ENCODE measurements at places on chromosomes 7 and 10.
A peak's percentile ranks its signal among the peaks of the same experiment; 100 is the strongest.

DNA sequence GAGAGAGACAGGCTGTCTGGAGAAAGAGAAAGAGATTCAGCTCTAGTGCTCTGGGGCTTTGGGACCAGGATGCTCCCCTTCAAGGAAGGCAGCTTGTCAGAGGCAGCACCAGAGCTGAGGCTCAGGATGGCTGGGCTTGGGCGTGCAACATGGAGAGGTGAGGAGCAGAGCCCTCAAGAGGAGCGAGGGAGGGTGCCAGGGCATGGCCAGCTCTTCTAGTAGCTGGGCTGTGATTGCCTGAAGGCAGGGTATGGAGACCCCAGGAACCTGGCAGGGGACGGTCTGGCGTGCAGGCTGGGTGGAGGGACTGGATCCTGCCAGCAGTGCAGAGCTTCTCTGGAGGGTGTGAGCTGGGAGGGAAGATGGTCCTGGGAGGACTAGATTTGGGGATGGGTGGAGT, 40.2 kb downstream of the ANTXRL start:
- DNase-seq, result no peak

DNA sequence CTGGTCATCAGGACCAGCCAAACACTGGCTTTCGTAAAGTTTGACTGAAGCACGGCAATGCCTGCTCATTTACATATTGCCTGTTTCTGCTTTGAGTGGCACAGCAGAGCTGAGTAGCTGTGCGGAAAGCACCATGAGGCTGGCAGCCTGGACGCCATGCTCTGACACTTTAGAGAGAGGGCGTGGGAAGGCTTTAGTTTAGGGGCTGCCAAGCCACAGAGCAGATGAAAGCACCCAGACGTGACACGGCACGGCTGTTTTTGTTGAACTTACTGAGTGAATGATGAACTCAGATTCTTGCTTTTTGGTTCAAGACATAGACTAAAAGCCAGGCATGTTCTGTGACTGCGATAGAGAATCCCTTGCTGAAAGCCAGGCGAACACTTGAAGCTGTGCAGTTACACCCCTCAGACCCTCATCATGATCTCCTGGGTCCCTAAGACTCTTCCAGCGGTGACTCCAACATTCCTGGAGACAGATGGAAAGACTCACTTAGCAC, 182.1 kb downstream of the ZMYND11 start:
- peak; percentile 35 for DNase-seq

DNA sequence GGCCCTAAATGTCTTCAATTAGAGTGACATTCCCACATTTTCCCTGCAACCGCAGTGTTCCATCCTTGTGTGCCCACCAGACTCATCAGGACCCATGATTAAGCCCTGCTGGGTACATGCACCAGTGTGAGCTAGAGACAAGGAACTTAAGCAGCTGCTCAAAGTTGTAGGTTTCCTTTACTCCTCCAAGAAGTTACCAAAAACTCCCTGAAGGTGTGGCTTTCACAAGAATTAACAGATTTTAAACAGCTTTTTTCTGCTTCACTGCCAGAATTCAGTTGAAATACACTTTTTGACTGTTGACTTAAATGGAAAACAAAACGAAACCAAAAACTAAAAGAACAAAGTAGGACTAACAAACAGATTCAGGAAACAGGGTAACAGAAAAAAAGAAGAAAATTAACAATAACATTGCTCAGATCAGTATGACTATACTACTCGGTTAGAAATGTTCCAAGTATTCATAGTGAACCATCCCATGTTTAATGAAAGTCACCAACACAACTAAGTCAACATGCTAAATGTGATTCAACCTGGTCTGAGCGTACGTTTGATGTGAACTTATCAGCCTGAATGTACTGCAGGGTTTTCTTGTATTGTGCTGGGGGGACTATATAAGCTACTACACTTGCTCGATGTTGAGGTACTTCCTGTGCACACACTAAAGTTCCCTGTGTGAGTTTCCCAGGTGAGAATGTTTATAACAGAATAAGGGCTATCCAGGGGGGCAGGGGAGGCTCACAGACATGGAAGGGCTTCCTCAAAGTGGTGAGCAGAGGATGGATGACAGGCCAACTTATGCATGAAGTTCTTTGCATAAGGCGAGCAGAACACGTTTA, 22.2 kb downstream of the SLC37A3 start:
- DNase-seq, result no peak

GRCh38 chr10:133568287-133568614, 2.9 kb upstream of the SYCE1 start:
- no peak for DNase-seq

DNA sequence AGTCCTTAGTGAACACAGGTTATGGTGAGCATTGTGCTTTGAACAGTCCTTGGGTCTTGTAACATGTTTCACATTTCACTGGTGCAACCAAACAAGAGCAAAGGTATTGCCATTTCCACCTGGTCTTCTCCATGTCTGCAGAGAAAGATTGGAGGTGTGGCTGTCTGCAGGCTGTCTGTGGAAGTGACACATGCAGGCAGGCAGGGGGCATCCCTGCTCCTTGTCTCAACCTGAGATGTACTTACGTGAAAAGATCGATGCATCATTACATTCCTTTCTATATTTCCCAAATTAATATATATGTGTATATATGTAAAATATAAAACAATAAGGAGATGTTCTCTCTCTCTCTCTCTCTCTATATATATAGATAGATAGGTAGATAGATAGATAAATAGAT, 54.3 kb downstream of the LRRC18 start:
- DNase-seq, result no peak

- DNase-seq, result no peak
Measured at GRCh38 chr7:158819571-158820203, 9.6 kb downstream of the ESYT2 start.

DNA sequence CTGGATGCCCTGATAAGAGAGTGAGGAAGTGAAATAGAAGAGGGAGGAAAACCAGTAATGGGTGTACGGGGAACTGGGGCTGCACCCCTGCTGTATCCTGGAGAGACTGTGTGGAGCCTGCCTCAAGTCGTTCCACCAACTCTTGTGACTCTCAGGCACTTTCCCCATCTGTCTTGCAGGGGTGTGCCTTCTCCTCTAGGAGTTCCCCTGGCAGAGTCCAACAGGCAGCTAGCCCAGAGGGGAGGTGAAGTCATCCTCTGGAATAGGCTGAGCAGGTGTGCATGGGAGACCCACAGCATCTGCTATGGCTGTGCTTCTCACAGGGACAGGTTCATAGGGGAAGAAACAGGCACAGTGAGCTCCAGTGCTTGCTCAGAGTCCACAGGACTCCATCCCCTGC, 46.8 kb downstream of the WIPF3 start:
- DNase-seq, result no peak

DNA sequence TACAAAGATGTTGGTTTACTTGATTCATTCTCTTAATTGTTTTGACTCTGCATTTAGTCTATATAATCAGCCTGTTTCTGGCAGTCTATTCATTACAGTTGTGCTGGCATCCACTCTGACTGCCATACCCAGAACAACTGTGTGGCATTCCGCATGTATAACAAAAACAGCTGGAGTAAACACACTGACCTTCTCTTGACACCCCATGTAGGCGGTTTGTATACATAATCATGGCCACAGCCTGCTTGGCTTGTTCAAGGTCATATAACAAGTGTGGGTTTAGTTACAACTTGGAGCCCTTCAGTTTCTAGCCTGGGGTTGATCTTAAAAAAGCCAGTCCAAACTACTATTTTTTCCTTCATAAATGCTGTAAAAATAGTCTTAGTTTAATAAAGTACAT, 70.9 kb downstream of the MBL2 start:
- DNase-seq, result no peak

DNA sequence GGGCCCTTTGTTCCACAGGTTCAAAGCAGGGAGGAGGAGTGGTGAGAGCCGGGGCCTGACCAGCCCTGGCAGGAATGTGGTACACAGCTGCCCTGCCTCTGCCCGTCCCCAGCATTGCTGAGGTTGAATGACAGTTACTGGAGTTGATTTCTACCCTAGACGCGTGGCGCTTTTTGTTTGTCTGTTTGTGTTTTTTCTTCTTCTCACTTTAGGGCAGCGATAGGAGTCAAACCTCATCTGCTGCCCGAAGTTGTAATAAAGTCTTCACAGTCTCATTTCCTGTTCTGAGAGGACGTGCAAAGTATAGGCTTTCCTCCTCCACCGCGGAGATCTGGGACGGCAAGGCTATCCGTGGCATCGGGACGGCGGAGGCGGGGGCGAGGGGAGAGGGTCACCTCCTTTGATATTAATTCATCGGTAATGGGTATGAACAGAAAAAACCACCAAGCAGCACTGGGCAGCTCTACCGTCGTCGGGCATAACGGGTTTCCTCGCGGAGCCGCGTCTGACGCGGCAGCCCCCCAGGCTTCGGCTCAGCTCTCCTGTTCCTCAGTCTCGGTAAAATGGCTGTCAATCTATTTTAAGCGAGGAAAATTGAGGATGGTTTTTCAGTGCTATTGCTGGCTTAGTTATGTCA, 160.8 kb downstream of the LRMDA start:
- DNase-seq, result no peak

GRCh38 chr10:9796564-9796963, 1221.1 kb upstream of the CELF2 start:
- no peak for DNase-seq

GRCh38 chr7:129401228-129401966, 32.8 kb upstream of the STRIP2 start:
- DNase-seq, result no peak

GRCh38 chr7:70237831-70238575, 639.7 kb downstream of the AUTS2 start:
- no peak for DNase-seq

DNA sequence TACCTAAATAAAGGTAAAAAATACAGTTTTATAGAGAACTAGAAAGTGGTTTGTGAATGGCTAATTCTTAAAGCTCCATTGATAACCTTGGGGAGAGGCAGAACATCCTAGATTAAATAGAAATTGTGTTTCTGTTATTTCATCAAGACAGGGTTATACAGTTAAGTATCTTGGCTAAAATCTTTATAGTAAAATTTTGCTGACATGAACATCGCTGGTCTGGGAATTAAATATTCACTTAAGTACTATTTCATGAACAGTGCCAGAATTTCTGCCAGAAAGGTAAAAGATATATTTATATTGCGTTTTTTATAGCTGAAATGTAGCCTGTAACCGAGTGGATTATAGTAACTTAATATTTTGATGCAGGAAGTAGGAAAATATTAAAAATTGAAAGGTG, 53.7 kb upstream of the HBP1 start:
- no peak for DNase-seq

DNA sequence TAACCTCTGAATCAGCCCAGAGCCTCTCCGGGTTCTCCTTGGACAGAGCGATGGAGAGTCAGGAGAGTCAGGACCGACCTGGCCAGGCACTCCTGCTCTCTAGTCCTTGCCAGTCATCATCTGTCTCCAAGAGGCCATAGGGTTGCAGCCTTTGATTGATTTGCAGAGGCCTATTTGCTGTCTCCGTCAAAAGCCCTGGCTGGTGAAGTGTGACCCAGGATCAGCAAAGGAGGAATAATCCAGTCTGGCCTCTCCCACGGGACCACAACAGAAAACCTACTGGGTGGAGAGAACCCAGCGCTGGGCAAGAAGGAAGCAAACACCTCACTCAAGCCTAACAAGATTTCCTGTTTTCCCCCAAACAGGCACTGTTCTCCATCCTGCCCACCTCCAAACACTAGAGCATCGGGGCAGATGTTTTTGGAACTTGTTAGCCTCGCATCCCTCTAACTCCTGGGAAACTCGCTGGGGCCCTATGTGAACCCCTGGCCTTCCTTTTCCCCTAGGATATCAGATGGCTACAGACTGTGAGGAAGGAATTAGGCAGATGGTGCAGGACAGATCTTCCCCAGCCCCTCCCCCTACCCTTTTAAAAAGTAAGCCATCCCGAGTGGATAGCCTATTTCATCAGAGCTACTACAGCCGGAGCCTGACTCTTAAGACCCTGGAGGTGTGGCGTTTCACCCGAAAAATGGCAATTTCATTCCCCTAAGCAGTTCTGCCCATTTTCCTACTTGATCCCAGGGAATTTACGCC, 54.3 kb downstream of the PODXL start:
- no peak for DNase-seq

- no peak for DNase-seq
Measured at GRCh38 chr10:101364721-101365120, 10.8 kb downstream of the BTRC start.

GRCh38 chr7:92137557-92137956, 3.3 kb upstream of the CYP51A1 start:
- no peak for DNase-seq

DNA sequence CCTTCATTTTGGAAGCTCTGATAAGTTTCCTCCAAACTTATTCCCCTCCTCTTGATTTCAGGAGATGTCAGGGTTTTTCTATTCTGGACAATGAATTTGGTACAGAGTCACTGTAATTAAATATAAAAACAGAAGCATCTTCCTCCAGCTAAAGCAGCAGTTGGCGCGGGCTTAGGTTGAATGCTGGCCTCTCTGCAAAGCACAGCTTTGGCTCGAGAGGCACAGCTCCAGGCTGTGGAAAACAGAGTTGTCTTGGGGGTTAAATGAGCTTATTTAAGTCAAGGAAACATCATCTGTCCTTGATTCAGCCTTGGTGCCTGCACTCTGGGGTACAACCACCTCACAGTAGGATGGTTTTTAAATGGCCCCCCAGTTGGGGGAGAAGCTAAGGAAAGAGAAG, 35.0 kb upstream of the PDCD4 start:
- no peak for DNase-seq

- no peak for DNase-seq
Measured at GRCh38 chr10:95026461-95026860, 42.8 kb downstream of the CYP2C8 start.

DNA sequence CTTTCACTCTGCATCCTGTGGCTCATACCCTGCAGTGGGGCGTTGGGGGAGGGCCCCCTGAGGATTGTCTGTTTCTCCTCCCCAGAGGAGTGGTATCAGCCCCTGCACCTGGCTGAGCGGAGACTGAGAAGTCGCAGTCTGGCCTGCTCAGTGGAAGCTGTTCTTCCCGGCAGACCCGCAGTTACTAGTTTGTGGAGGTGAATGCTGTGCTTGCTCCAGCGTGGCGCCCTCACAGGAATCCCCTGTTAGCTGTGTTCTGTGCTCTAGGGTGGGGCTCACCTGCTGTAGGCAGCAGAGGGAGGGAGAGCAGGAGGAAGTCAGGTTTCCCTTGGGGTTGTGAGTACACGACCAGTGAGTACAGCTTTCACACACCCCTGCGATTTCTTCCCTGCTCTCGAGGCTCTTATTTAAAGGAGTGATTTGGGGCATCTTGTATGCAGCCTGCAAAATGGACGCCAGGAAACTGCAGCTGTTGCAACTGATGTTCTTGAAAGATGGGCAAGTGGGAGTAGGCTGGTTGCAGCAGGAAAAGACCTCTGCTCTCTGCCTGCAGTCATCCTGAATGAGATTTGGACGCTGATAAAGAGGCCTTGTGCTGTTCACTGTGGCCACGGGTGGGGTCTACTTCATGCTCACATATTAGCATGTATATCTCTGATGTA, 66.4 kb downstream of the HK1 start:
- DNase-seq, result no peak

GRCh38 chr7:86647385-86648094, 3.8 kb downstream of the GRM3 start:
- no peak for DNase-seq

Data from stimulated activated CD8-positive, alpha-beta memory T cell treated with anti-CD3 and anti-CD28 coated beads, Interleukin-7, amount 100 ng/mL, for 4 hours (primary cell).